Activated T-helper 1 cell treated with anti-CD3 and anti-CD28 coated beads, Interleukin-2, amount 50 U/mL, for 16 hours (primary cell): ENCODE measurements at places on chromosomes 3 and 15.

GRCh38 chr15:52306270-52306669, 10.7 kb upstream of the MYO5C start:
- DNase-seq = no peak

GRCh38 chr15:48532946-48533345, 112.6 kb downstream of the FBN1 start:
- no peak for DNase-seq

DNA sequence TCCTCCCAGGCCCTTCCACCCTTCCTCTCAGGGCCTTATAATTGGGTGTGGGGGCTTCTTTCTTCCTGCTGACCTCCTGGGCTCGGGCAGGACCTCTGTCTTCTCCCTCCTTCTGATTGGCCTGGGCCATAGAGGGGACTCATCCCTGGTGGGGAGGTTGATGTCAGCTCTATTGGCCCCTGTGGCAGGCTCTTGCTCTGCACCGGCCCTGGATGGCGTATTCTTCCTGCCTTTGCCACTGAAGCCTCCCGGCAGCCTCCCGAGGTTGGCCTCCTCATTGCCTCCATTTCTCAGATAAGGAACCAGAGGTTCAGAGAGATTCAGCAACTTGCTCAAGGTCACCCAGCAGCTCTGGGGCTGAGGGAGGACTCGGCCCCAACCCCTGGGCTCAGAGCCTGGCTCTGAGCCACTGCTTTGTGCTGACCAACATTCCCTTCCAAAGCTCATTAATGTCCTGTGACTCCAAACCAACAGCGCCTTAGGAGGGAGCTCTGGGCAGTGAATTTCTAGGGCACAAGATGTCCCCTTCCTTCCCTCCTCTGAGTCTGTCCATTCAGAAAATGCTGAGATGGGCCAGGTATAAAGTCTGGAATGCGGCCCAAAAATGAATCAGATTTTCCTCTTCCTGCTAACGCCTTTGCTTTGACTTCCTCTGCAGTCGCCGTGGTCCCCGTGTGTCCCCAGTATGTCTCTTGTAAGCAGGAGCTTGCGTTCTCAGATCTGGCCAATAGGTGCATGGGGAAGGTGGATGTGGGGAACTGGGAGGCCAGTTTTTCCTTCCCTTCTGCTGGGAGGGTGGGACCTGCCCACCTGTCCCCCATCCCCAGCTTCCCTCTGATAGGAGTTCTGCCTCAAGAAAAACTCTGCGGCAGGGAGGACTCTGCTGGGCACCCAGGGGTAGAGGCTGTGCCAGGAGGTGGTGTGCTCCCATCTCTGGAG, 74.2 kb downstream of the HMCES start:
- DNase-seq = no peak

GRCh38 chr3:51974277-51974962, 444 bp upstream of the ABHD14A start:
- no peak for DNase-seq

GRCh38 chr15:62822228-62822627, 220.3 kb upstream of the TPM1 start:
- DNase-seq = no peak

- no peak for DNase-seq
These were observed 117.1 kb downstream of the MTHFS start for GRCh38 chr15:79779746-79780145.

GRCh38 chr3:15499536-15499935, 22.0 kb downstream of the COLQ start:
- DNase-seq = no peak

GRCh38 chr3:64278625-64279024, 53.4 kb upstream of the PRICKLE2 start:
- no peak for DNase-seq

- no peak for DNase-seq
These were observed 296.7 kb downstream of the PTPRG start for GRCh38 chr3:61858054-61858453.
